ENCODE measurements at places on chromosomes 7 and 10. TPM values are rescaled to one million over a fixed set of nuclear protein-coding genes. Genes with fewer than 3 reads are reported as not detected.

HOXA5 gene
- 10.3 TPM for total RNA-seq

HABP2 gene
- total RNA-seq = not detected

C10orf105 gene
- total RNA-seq = not detected

ING3 gene
- total RNA-seq = 27.0 TPM

AS3MT gene
- 0.21 TPM for total RNA-seq

AOAH gene
- 0.05 TPM for total RNA-seq

SPDYE8 gene
- total RNA-seq = not detected

ASB15 gene
- total RNA-seq = not detected

TMEM225B gene
- not detected for total RNA-seq

EPDR1 gene
- 42.3 TPM for total RNA-seq

IQUB gene
- total RNA-seq = 0.18 TPM

GRCh38 chr10:129694691-129695243 lies 227.7 kb downstream of the MGMT start:
- no peak for DNase-seq

GRCh38 chr10:7406712-7407333 lies 4.0 kb downstream of the SFMBT2 start:
- DNase-seq = no peak

DNA sequence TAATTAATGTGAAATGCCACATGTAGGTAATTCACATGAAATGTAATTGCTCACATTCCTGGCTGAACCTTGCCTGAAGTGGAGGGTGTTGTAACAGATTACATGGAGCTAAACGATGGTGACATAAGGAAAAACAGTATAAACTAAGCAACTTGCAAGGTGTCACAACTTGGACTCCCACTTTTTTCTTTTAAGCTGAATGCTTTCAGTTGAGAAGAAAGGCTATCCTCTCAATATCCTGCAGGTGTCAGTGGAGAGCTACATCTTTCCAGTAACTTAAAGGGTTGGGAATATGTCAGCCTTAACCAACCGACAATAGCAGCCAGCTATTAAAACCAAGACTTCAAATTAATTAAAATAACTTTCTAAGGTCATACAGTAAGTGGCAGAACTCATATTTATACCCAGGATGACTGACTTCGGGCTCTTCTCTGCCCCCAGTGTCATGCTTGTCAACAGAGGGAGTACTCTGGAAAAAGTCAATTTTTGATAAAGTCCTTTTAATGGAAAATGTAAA lies 33.7 kb downstream of the NRBF2 start:
- peak; percentile 82 for DNase-seq

- DNase-seq = peak; percentile 82
Measured at GRCh38 chr7:129343099-129343700, 91.0 kb upstream of the STRIP2 start.

GRCh38 chr7:106143711-106144337 lies 31.7 kb upstream of the SYPL1 start:
- no peak for DNase-seq

GRCh38 chr10:35700487-35700882 lies 58.4 kb upstream of the FZD8 start:
- DNase-seq = no peak

- DNase-seq = no peak
Measured at GRCh38 chr7:77819021-77819420, 20.4 kb downstream of the PHTF2 start.

- DNase-seq = peak; percentile 61
Measured at GRCh38 chr10:75108684-75109458, 2.6 kb upstream of the SAMD8 start.

GRCh38 chr7:30114536-30115238 lies 20.1 kb upstream of the MTURN start:
- no peak for DNase-seq

DNA sequence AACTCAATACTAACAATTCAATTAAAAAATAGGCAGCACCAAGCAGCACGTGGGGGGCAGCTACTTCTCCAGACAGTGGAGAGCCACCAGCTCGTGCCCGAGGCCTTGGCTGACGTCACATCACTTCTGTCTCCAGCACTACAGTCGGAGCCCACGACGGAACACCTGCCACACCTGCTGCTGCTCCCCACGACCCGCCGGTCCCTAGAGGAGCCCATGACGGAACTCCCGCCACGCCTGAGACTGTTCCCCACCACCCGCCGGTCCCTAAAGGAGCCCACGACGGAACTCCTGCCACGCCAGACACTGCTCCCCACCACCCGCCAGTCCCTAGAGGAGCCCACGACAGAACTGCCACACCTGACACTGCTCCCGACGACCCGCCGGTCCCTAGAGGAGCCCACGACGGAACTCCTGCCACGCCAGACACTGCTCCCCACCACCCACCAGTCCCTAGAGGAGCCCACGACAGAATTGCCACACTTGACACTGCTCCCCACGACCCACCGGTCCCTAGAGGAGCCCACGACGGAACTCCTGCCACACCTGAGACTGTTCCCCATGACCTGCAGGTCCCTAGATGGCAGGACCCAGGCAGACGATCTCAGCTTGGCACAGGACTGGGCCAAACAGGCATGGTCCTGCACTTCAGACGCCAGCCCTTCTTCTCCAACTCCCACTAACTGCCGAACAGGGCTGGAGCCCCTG lies 258.0 kb downstream of the ELFN1 start:
- DNase-seq = no peak

GRCh38 chr7:105027176-105027853 lies 13.3 kb downstream of the KMT2E start:
- no peak for DNase-seq

Data from SK-MEL-5 (cell line).